ENCODE measurements at places on chromosomes 5 and 9.

GRCh38 chr5:96427824-96428223 is 5.2 kb downstream of the PCSK1 start:
- DNase-seq: no peak

DNA sequence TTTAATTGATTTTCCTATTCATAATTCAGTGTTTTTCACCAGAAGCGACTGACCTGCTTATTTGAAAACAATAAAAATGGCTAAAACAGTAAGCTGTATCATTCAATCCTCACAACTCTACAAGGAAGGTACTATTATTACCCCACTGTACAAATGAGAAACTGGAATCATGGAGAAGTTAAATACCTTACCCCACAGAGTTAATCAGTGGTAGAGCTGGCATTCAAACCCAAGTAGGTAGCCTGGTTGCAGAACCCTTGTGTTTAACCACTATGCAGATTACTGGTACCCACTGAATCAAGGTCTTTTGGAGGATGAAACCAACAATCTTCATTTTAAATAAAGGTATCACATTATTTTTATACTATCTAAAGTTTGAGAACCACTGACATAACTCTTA is 59.6 kb downstream of the MLANA start:
- no peak for DNase-seq

DNA sequence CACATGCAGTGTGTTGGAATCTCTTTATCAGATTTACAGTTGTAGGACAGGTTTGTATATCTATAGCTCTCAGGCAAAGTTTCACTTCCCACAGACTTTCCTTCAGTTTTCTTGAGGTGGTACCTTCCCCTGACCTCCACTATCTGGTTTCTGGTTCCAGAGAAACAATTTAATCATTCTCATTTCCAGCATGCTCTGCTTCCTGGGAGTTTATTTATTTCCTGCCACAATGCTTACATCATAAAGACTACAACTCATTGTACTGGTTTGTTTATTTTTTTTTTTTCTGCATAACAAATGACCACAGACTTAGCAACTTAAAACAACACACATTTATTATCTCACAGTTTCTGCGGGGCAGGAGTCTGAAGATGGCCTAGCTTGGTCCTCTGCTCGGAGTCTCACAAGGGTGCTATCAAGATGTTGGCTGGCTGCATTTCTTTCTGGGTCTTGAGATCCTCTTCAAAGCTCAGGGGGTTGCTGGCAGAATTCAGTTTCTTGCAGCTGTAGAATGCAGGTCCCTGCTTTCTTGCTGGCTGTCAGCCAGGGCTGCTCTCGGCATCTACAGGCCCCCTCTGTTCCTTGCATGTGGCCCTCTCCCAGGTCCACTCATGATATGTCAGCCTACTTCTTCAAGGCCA is 247.7 kb downstream of the ENC1 start:
- DNase-seq: no peak

GRCh38 chr5:21219251-21219650 is 1231.3 kb upstream of the CDH18 start:
- no peak for DNase-seq

GRCh38 chr5:31381299-31381698 is 150.6 kb downstream of the DROSHA start:
- no peak for DNase-seq

DNA sequence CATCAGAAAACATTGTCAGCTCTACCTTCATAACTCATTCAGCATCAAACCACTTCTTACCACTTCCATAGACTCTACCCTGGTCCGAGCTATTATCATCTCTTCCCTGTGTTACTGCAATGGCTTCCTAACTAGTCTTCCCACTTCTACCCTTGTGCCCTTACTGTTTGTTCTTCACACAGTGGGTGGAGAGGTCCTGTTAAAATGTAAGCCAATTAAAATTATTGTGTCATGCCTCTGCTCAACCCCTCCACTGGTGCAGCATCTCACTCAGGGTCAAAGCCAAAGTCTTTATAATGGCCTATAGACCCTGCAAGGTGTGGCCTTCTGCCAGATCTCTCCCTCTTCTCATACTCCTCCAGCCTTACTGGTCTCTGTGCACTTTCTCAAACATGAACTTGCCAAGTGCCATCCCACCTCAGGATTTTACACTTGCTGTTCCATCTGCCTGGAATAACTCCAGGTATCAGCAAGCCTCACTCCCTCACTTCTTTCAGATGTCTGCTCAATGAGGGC is 22.8 kb upstream of the ARAP3 start:
- no peak for DNase-seq

- DNase-seq: no peak
Observed at GRCh38 chr5:87650284-87650683, 237.6 kb upstream of the CCNH start.

GRCh38 chr5:113974976-113975375 is 386.9 kb upstream of the KCNN2 start:
- DNase-seq: no peak

- DNase-seq: no peak
Observed at GRCh38 chr5:53820802-53821171, 260.3 kb downstream of the NDUFS4 start.

DNA sequence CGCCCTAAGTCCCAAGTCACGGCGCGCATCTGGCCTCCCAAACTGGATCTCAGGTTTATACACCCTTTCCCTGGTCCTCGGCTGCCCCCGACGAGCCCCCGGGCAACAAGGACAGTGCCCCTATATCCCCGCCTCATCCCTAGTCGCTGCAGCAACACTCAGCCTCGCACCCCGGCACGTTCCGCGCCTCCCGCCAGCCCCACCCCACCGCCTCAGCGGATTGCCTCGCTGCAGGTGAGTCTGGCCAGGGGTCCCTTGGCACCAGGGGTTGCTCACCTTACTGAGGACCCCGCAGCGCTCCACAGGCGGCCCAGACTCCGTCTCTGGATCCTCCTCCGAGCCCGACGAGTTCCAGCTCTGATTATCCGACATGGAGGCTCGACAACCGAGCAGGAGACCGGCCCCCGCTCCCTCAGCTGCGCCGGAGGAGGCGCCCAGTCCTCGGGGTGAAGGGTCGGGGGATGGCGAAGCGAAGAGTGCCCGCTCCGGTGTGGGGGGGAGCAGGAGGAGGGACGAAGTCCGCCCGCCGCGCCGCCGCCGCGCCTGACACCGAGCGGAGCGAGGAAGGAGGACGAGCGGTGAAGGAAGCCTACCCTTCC is 494 bp downstream of the CERT1 start:
- DNase-seq: no peak

- DNase-seq: no peak
Observed at GRCh38 chr5:76691467-76692273, 24.3 kb upstream of the F2R start.

- no peak for DNase-seq
Observed at GRCh38 chr5:147344861-147345260, 110.0 kb downstream of the STK32A start.

GRCh38 chr5:72018143-72018803 is 89.0 kb upstream of the MAP1B start:
- DNase-seq: peak; percentile 53

- no peak for DNase-seq
Observed at GRCh38 chr9:18036422-18037187, 437.3 kb upstream of the ADAMTSL1 start.

DNA sequence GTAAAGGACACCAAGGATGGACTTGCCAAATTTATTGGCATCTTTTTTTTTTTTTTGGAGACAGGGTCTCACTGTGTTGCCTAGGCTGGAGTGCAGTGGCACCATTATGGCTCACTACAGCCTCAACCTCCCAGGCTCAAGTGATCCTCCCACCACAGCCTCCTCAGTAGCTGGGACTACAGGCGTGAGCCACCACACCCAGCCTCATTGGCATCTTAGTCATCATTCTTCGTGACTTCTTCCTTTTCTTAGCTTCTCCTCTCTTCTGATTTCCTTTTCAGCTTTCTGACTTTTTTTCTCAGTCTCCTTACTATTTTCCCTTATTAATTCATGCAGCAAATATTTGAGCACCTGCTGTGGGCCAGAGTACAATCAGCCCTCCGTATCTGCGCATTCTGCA is 6.1 kb downstream of the MAML1 start:
- DNase-seq: no peak

DNA sequence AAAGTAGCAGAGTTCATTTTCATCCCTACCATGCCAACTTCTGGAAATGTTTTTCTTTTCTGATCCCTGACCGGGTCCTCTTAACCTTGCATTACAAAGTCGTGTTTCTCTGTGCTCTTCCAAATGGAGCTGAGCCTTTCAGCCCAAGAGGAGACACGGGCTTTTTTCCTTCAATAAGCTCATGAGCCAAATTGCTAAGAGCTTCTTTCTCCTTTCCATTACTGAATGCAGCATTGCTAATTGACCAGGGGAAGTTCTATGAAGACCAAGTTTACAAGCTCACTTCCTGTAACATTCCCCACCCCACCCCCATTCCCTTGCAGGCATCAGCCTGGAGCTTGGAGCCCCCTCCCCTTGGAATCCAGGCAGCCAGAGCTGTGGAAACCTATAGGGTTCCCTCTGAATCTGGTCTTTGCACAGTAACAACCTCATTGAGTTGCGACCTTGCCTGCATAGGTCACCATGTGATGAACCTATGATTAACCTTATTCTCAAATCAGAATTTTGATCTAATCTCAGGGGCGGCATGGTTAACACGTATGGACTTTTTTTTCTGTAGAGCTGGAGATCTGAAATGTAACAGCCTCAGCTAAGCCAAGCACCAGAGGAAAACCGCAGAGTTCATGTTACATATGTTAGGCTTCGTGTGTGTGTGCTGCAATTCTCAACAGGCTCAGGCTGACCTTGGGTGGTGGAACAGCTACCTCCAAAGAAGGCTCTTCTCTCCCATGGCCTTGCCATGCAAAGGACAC is 395.7 kb upstream of the ZNF462 start:
- DNase-seq: no peak
